Activated CD8-positive, alpha-beta memory T cell treated with anti-CD3 and anti-CD28 coated beads, Interleukin-2, amount 50 U/mL, for 4 hours (primary cell): ENCODE measurements at places on chromosomes 13 and 19.

DNA sequence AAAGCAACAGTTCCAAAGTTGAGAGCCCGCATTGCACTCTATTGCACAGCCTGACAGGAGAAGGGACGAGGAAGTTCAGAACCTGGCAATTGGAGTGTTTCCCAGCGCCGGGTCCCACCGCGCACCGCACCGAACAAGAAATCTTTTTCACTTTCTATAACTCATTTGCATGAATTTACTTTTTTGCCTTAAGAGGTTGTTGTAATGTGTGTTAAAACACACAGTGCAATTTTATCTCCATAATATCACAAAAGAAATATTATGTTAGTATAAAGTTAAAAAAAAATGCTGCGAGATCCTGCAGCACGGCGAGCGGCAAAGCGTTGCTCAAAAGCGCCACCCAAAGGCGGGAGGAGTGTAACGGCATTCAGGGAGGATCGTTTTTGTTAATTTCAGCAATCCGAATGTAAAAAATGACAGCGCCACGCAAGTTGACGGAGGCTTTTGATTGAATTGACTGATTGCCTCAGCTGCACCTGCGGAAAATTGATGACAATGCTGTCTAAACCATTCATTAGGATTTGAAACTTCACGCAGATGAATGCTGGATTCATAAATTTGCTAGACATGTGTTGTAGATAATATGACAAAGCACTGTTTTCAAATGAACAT is 303.6 kb upstream of the ZNF507 start:
- no peak for DNase-seq

- DNase-seq, result no peak
Measured at GRCh38 chr13:105721016-105721415, 814.4 kb downstream of the EFNB2 start.

- DNase-seq, result no peak
Measured at GRCh38 chr13:59706101-59706976, 457.4 kb downstream of the DIAPH3 start.

GRCh38 chr13:112722433-112723263 is 32.8 kb downstream of the ATP11A start:
- DNase-seq, result no peak

- DNase-seq, result peak; percentile 64
Measured at GRCh38 chr13:95191821-95192563, 109.3 kb downstream of the ABCC4 start.

GRCh38 chr19:18074192-18074591 is 12.5 kb downstream of the IL12RB1 start:
- no peak for DNase-seq

DNA sequence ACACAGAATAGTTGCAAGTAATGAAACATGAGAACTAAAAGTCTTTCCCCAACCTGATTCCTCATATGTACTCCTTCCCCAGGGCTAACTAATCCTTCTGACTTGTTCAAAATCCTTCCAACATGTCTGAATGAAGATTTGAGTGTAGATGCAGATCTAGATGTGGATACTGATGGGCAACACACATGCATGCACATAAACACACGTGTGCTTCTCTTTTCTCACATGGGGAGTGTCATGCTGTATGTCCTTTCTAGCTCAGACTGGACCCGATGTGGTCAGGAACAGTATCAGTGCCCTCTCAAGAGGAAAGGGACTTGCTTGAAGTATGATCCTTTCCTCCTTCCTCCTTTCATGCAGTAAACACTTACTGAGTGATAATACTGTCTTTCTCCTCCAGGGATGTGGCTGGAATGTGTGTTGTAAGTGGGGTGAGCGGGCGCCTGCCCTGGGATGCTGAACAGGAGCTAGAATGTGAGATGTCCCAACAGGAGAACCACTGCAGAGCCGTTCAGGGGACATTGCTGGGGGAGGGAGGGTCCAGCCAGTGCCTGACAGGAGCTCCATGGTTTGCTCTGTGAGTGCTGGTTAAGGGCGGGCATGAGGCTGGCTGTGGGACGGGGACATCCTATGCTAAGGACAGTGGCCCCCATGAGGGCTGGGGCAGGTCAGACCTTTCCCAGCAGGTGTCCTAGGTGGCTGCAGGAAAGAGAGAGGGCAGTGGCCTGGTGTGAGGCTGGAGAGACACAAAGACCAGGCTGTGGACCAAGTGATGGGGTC is 146.9 kb downstream of the TEX29 start:
- no peak for DNase-seq

- no peak for DNase-seq
Measured at GRCh38 chr13:39526499-39526898, 76.5 kb downstream of the LHFPL6 start.

- no peak for DNase-seq
Measured at GRCh38 chr19:38306236-38306635, 2.2 kb downstream of the C19orf33 start.

DNA sequence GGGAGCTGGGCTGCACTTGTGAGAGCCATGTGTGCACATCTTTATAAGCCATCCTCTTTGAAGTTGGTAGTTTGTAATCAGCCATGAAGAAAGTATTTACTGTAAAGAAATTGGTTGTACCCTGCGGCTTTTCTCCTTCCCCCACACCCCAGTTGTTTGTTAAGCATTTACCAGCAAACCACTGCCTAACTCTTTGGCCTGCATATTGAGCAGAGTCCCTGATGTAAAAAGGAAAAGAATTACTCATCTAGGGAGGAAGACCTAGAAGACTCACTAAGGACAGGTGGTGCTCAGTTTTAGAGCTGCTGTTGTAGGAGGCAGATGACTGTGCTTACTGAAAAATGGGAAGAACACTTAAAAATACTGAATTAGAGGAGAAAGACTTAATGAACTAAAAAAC is 245.3 kb downstream of the PCCA start:
- DNase-seq, result no peak

GRCh38 chr19:28873301-28873700 is 339.6 kb downstream of the UQCRFS1 start:
- no peak for DNase-seq

- no peak for DNase-seq
Measured at GRCh38 chr13:104553186-104553585, 1487.0 kb upstream of the SLC10A2 start.
